ENCODE measurements at places on chromosomes 2 and 18.

- DNase-seq = no peak
These were observed 2.4 kb upstream of the SLC8A1 start for GRCh38 chr2:40454321-40454720.

DNA sequence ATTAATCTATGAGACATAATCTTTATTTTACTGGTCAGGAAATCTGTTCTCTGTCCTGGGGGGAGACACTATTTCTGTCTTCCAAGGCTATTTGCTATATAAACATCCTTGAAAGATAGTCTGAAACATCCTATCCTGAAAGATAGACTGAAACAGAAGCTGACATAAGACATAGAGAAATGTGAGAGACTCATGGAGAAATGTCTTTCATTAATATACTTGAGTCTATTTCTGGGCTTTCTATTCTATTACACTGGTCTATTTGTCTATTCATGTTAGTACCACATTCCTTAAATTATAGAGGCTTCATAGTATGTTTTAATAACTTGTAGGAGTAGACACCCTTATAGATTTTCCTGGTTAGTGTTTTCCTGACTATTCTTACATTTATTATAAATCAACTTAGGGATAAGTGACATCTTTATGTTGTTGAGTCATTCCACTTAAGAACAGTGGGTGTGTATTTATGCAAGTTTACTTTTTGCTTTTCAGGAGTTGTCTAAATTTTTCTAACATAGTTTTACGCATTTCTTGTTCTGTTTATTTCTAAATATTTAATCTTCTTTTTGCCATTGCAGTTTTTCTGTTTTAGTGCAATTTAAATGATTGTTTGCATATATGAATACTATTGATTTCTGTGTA is 244.9 kb upstream of the ZSWIM2 start:
- no peak for DNase-seq

- no peak for DNase-seq
These were observed 61.9 kb upstream of the CABYR start for GRCh38 chr18:24076950-24077349.

GRCh38 chr2:156907806-156908205 is 349.7 kb upstream of the GALNT5 start:
- no peak for DNase-seq

All from stimulated activated CD4-positive, alpha-beta T cell treated with anti-CD3 and anti-CD28 coated beads, Interleukin-15, amount 100 ng/mL, for 48 hours (primary cell).